ENCODE measurements at places on chromosomes 12 and 14. TPM values are rescaled to one million over a fixed set of nuclear protein-coding genes. Genes with fewer than 3 reads are reported as not detected.

Gene GABARAPL1
- 6.9 TPM for total RNA-seq

Gene ARHGEF25
- 1.6 TPM for total RNA-seq

Gene CNIH1
- total RNA-seq: 56.1 TPM

Gene C12orf56
- total RNA-seq: not detected

Gene DEPDC4
- total RNA-seq: 2.4 TPM

Gene MARCHF9
- total RNA-seq: 26.9 TPM

Gene TNS2
- total RNA-seq: 0.69 TPM
